Activated CD4-positive, alpha-beta T cell treated with anti-CD3 and anti-CD28 coated beads for 48 hours (primary cell): ENCODE measurements at places on chromosomes 2 and 18.

- peak; percentile 1 for DNase-seq
These were observed 26.7 kb downstream of the GPC1 start for GRCh38 chr2:240462073-240462706.

DNA sequence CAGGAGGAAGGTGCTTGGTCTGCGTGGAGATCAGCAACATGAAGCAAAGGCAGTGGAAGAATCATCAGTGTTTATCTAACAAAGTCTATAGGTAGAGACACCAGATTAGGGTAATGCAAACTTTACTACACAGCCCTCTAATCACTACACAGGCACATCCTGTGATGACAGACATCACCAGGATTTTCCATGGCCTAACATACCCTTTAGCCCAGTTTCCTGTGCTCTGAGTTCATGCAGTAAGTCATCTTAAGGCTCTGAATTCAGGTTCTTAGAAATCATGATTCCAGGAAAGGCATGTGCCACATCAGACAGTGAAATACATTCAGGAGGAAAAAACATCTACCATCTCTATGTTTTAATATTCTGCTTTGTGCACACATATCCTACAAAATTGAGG is 708.5 kb upstream of the SLC8A1 start:
- DNase-seq, result no peak

GRCh38 chr2:12302140-12302539 is 414.6 kb upstream of the TRIB2 start:
- DNase-seq, result no peak

- DNase-seq, result peak; percentile 60
These were observed 81.1 kb upstream of the CD302 start for GRCh38 chr2:159879051-159879604.

DNA sequence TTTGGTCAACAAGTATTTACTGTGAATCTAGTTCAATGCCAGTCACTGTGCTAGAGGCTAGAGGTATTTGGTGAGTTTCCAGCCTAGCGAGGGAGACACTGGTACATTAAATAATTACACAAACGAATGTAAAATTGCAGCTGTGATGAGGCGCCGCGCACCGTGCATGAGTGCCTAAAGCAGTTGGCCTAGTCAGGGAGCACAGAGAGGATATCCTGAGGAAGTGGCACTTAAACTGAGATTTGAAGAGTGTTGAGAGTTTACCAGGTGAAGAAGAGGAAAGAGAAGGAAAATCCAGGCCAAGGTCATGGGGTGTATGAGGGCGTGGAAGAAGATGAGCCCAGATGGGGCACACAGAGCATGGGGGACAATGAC is 157.6 kb upstream of the NDUFV2 start:
- DNase-seq, result no peak
